ENCODE measurements at places on chromosomes 11 and 22.

GRCh38 chr11:46698597-46698996, 1.8 kb downstream of the ARHGAP1 start:
- no peak for DNase-seq

- DNase-seq, result no peak
Measured at GRCh38 chr22:50704510-50705218, 32.0 kb downstream of the SHANK3 start.

DNA sequence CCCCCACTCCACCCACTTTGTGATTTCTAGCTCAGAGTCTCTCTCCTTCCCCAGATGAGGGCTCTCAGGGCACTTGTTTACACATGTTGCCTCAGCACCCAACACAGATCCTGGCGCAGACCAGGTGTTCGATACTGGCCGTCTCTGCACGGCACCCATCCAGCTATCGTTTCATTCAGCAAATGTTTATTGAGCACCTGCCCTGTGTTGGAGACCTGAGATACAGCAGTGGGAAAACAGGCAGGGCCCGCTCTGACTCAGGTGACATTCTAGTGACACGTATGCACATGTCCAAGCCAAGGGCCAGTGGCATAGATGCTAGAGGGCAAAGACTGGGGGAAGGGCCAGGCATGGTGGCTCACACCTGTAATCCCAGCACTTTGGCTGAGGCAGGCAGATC, 71.9 kb downstream of the NFAM1 start:
- no peak for DNase-seq

DNA sequence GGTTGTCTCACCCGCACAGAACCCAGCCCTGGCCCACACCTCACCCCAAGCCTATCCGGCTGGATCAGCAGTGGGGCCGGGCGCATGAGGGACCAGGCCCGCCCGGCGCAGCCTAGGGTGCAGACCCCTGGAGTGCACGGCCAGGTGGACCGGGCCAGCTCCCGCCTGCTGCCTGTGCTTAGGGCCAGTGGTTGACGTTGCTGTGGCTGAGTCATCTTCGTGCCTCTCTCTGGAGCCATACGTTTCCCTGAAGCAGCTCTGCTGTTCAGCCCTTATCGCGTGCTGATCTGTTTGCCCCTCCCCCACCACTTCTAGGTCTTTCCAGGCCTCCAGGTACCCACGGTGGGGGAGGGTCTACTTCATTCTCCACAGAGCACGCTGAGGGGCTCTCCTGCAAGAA, 39.5 kb downstream of the CDKN1C start:
- no peak for DNase-seq

DNA sequence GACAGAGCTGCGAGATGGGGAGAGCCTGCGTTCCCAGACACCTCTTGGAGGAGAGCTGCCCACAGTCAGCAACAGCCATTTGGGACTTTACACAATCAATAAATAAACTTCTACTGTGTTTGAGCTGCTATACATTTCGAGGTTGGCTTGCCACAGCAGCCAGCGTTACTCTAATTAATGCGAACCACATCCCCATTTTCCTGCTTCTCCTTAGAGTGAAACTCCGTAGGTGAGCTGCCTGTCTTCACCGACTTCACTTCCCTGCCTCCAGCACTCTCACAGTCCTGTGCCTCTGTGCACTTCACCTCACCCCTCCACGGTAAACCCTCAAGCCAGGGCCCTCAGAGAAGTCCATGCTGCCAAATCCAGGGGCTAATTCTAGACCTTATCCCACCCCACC, 5.9 kb upstream of the SLC22A12 start:
- DNase-seq, result no peak

GRCh38 chr11:18253233-18253632, 4.8 kb upstream of the SAA2 start:
- no peak for DNase-seq

GRCh38 chr22:22431271-22432220, 77.0 kb downstream of the ZNF280B start:
- peak; percentile 53 for DNase-seq

GRCh38 chr22:28351476-28351875, 328.2 kb downstream of the TTC28 start:
- DNase-seq, result no peak

DNA sequence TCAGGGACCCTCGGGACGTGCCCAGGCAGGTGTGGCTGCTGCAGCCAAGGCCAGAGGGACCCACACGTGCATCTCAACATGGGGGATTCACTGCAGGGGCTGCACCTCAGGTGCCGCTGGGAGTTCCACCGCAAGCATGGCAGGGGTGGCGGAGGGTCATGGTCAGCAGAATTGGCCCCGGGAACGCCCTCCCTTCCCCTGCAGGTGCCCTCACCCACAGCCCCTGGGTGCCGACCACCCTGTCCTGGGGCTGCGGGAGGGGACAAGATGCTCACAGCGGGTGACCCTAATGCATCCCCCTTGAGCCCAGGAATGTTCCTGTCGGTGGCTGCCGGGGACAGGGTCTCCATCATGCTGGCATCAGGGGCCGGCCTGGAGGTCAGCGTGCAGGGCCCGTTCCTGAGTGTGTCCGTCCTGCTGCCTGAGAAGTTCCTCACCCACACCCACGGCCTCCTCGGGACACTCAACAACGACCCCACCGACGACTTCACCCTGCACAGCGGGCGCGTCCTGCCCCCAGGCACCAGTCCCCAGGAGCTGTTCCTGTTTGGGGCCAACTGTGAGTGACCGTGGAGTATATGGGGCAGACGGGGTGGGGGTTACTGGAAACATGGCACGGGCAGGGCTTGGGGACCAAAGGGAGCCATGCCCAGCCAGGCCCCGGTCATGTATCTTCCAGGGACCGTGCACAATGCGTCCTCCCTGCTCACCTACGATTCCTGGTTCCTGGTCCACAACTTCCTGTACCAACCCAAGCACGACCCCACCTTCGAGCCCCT, 5.8 kb downstream of the SUSD2 start:
- DNase-seq, result no peak

DNA sequence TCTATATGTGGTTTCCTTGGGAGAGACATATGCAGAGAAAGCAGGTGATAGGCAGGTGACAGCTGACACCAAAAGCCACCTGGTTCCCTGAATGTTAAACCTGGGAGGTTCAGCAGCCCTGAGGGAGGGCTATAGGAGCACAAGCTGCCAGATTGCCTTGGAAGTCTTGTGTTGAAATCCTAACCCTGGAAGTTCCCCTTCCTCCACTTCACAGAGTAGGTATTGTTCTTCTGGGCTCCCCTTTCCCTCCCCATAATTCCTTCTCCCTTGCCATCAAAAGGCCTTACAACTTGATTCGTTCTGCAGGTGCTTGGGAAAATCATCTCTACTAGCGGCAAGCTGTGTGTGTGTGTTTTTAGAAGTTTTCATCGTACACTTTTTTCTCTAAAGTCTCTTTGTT, 5.4 kb downstream of the LDLRAD3 start:
- DNase-seq, result no peak

- no peak for DNase-seq
Measured at GRCh38 chr11:46048198-46048597, 73.1 kb downstream of the PHF21A start.

DNA sequence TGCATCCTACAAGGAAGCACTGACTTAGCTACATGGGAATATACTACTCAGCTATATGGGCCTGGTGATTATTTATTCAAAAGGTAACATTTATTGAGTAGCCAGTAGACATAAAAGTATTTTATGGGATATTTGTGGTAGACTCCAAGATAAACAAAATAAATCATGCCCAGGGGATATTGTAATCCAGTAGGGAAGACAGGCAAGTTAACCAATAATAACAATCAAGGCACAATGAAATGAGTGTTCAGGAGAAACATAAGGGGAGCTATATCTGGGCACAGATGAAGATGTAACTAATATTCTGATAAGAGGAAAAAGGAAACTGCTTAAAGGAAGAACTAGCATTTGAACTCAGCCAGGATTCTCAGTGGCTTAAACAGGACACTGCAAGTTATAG, 161.4 kb upstream of the MTNR1B start:
- DNase-seq, result no peak

DNA sequence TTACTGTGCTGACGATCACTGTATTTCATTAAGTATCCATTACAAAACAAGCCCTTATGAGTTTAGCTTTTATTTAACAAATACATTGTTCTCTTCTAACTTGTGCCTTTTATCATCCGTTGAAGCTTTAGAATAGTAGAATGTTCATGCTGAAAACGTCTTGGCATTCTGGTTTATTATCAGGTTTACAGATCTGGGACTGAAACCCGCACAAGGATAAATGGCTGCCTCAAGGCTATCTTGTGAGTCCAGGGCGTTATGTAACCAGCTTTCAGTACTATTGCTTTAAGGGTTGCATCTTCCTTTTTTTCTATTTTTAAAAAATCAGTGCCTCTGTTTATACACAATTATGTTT, 66.6 kb upstream of the PRODH start:
- DNase-seq, result no peak

Measured in activated T-cell treated with anti-CD3 and anti-CD28 coated beads for 1 hour (primary cell).